Stimulated activated CD4-positive, alpha-beta T cell treated with anti-CD3 and anti-CD28 coated beads, Interleukin-1b, Interleukin-23, amount 100 ng/mL, for 48 hours (primary cell): ENCODE measurements at places on chromosomes 1 and 21.
A peak's percentile ranks its signal among the peaks of the same experiment; 100 is the strongest.

GRCh38 chr21:43294194-43294902, 125.5 kb downstream of the CRYAA start:
- DNase-seq = no peak

- DNase-seq = no peak
Measured at GRCh38 chr1:81220614-81221071, 580.1 kb upstream of the ADGRL2 start.

- no peak for DNase-seq
Measured at GRCh38 chr1:47705517-47706130, 267.8 kb downstream of the FOXD2 start.

- DNase-seq = no peak
Measured at GRCh38 chr1:145695821-145696629, 11.1 kb downstream of the PDZK1 start.

DNA sequence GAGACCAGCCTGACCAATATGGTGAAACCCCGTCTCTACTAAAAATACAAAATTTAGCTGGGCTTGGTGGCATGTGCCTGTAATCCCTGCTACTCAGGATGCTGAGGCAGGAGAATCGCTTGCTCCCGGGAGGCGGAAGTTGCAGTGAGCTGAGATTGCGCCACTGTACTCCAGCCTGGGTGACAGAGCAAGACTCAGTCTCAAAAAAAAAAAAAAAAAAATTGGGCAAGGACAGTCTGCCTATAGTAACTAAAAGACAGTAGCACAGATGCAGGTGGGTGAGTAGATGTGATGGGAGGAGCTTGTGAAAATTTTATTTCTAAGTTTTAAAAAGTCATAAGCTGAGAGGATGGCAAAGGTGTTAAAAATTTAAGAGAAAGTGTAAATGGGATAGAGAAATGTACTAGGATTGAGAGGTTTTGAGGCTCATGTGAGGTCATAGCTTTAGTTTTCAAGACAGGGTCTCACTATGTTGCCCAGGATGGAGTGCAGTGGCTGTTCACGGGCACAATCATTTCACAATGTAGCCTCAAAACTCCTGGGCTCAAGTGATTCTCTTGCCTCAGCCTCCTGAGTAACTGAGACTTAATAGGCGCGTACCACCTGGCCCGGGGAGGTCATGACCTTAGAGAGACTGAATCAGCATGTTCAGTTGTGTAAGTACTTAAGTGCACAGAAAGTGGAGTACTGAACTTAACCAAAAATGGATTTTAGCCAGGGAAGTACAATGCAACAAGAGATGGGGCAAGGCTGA, 33.7 kb downstream of the PTP4A2 start:
- DNase-seq = peak; percentile 26

- DNase-seq = no peak
Measured at GRCh38 chr1:28426831-28427230, 57.3 kb downstream of the PHACTR4 start.

- no peak for DNase-seq
Measured at GRCh38 chr1:237542525-237543418, 347.9 kb downstream of the ZP4 start.

DNA sequence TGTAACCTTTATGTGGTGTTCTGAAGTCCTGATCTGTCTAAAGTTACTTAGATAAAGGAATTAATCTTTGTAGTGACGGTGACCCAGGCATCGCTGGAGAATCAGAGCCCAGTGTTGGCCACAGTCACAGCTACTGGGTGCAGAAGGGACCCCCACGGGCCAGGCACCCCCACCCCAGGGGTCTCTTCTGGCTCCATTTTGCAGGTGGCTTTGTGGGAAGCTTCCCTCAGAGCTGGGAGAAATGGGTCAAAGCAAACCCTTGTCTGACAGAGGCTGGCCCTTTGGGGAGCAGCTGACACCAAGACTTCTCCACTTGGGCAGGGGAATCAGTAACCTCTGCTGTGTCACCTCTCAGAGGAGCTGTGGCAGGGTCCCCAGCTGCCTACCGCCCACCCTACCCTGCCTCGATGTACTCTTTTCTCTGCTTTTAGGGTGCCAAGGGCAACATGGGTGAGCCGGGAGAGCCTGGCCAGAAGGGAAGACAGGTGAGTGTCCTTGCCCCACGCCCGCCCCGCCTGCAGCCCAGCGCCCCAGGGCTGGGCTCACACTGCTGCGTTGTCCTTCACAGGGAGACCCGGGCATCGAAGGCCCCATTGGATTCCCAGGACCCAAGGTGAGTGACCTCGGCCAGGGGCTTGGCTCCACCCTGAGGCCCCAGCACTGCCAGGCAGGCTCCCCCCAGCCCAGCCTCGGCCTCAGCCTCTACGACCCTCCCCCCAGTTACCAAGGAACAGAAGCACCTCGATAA, 17.7 kb downstream of the COL6A2 start:
- DNase-seq = no peak

- DNase-seq = no peak
Measured at GRCh38 chr1:94032637-94033036, 88.3 kb downstream of the ABCA4 start.

DNA sequence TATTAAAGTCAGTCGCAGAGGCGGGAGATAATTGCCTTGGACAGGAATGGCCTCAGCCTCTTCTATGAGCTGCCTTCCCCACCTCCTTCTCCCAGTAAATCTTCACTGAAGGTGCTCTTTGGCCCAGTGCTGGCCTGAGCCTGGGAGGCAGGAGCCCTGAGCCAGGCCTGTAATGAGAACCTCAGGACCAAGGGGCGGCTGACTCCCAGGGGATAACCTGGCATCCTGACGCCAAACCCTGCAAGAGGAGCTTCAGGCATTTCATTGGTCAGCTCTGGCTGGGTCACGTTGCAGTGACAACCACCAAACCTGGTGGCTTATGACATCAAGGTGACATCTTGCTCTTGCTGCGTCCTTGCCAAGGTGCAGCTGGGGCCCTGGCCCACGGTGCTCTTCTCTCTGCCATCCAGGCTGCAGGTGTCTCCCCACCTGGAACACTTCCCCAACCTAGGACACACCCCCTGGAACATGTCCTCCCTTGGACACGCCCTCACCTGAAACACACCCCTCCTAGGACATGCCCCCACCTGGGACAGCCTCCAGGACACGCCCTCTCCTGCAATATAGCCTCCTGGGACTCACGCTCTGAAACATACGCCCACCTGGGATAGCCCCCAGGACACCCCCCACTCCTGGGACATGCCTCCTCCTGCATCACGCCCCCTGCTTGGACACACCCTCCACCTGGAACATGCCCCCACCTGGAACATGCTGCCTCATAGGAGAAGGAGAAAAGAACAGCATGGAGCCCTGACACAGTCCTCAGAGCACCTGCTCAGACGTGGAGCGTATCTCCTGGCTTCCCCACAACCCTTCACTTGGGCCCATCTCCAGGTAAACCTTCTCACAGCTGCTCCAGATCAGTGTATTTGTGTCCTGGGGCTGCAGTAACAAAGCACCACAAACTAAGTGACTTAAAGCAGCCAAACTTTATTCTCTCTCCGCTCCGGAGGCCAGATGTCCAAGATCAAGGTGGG, 333.6 kb downstream of the NPHP4 start:
- DNase-seq = no peak

- DNase-seq = peak; percentile 73
Measured at GRCh38 chr1:220690140-220691052, at the start of gene C1orf115. Gene C1orf115 (plus strand): TSS chr1:220690363. CDS start chr1:220690403, 40 bp downstream.

DNA sequence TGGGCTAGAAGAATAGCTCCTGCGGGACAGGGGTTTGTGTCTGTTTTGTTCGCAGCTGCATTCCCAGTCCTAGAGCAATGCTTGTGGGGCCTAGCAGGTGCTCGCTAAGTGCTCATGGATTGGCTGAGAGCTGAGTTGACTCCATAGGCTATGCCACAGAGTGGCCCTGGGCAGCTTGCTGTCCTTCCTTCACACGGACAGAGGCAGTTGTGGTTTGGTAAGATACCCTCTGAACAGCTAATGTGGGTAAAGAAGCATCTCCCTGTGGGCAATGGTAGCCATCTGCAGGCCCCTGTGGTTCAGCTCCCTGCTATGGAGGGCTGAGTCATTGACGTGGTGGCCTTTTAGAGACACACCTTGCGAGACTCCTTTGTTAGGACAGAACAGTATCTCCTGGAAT, 23.5 kb upstream of the LBR start:
- DNase-seq = no peak

- no peak for DNase-seq
Measured at GRCh38 chr1:102886638-102887037, 221.7 kb downstream of the COL11A1 start.

GRCh38 chr1:31373056-31373896, at the start of gene FABP3:
Gene FABP3 (minus strand): TSS chr1:31373076. CDS start chr1:31373014, 62 bp downstream.
- peak; percentile 19 for DNase-seq

DNA sequence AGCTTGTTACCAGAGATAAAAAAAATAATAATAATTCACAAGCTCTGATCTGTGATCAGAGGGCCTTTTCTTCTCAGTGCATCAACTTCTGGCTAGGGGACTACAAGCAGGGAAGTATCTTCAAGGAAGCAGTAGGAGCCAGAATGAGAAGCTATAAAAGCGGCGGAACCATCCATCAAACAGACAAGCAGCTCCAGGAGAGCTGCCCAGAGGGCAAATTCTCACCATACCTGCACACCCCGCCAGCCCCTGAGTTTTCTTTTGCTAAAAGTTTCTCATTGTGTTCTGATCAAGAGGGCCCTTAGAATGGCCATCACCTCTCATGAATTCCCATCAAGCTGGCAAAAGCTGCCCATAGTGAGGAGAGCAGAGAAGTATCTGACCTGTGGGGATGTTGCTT, 99.4 kb downstream of the SMYD2 start:
- no peak for DNase-seq

DNA sequence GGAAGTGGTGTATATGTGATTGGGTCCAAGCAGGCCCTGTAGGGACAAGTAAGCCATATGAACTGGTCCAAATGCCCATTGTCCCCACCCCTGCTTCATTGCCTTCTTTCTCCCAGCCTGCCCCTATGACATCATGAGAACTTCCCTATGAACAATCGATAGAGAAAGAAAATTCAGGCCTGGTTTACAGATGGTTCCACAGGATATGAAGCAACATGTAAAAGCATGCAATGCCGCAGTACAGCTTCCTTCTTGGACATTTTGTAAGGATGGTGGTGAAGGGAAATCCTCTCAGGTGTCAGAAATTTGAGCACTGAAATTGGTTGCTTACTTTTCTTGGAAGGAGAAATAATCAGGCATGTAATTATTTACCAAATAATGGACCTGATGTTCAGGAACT, 581.7 kb downstream of the MRPL39 start:
- DNase-seq = no peak

DNA sequence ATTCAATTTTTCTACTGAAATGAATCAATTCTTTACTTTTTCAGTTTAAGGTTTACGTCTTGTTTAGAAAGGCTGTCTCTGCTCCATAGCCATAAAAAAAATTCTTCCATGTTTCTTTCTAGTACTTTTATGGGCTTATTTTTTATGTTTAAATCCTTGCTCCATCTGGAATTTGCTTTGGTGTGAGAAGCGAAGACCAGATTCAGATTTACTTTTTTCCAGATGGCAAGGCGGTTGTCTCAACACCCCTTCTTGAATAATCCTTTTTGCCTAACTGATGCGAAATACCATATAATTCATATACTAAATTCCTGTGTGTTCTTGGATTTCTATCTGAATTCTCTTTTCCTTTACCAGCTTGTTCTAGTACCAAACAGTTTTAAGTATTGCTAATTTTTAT, 101.5 kb downstream of the C1orf94 start:
- DNase-seq = no peak

GRCh38 chr1:239812580-239812979, 279.1 kb upstream of the FMN2 start:
- no peak for DNase-seq

DNA sequence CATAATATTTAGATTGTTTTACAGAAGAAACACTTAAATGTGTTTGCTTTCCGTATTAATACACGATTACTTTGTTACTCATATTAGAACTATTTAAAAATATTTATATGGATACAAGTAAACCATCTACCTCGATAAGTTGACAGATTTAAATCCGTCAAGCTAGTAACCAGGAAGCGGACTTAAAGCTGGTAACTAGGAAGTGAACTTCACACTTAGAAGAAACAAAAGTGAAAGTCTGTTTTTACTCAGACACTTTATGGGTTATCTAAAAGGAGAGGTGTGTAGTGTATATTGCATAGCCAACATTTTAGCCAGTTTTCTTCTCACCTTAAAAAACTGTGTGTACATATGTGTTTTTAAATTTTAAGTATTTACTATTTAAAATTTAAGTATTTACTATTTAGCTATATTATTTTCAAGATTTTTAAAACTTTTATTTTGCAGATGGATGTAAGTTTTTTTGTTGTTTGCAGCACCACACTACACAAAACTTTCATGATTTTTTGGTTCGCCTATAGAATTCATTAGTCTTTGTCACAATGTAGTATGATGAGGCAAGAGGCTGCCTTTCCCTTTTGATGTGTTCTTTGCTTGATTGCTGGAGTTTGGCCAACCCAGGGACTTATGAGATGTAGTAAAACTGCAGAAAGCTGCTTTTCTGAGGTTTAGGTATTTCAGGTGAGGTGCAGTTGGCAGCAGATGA, 2.7 kb downstream of the USP25 start:
- no peak for DNase-seq

- no peak for DNase-seq
Measured at GRCh38 chr1:19744335-19744743, 55.4 kb downstream of the TMCO4 start.

DNA sequence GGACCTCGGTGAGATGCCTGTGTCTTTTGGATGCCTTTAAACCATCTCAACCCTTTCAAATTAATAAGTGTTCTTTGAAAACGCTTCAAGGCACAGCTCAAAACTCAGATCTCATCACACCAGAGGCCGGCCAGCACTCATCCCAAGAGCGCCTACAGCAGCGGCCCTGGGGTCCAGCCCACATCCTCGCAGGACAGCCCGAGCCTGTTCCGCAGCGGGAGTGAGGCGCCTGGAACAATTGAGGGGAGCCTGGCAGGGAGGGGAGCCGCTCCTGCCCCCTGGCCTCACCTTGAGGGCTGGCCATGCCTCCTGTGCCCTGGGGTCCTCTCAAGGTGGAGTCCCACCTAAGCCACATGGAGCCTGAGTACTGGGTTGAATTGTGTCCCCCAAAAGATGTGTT, 37.9 kb downstream of the ACOT7 start:
- DNase-seq = no peak

GRCh38 chr1:2624735-2625300, 8.0 kb downstream of the MMEL1 start:
- no peak for DNase-seq

GRCh38 chr1:245683676-245684075, 528.9 kb downstream of the KIF26B start:
- DNase-seq = no peak

- DNase-seq = peak; percentile 26
Measured at GRCh38 chr1:165369255-165369848, 12.8 kb upstream of the LMX1A start.

GRCh38 chr1:198650506-198650905, 11.7 kb downstream of the PTPRC start:
- DNase-seq = no peak

DNA sequence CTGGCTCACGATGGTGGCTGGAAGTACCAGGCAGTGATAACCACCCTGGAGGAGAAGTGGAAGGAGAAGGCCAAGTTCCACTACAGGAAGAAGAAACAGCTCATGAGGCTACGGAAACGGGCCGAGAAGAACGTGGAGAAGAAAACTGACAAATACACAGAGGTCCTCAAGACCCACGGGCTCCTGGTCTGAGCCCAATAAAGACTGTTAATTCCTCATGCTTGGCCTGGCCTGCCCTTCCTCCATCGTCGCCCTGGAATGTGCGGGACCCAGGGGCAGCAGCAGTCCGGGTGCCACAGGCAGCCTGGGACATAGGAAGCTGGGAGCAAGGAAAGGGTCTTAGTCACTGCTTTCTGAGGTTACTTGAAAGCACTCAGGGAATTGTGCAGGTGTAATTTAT, 10.8 kb downstream of the IL24 start:
- no peak for DNase-seq

- DNase-seq = no peak
Measured at GRCh38 chr1:12015001-12015491, 4.3 kb upstream of the MIIP start.
